ENCODE measurements at places on chromosomes 16 and 17.

DNA sequence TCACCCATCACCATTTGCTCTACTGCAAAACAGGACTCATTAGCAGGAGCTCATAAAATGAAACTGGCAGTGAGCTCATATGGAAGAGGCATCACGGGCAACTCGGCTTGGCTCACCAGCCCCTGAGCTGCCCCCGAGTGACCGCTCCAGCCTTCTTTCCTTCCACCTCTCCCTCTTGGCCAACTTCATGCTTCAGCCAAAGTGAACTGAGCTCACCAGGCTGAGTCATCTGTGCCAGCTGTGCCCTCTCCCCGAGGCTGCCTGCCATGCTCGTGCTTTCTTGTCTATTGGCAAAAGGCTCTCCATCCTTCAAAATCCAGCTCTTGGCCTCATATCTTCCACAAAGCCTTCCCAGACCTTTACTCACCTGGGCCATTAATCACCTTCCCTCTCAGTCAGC is 391.4 kb downstream of the WWOX start:
- DNase-seq: no peak

- peak; percentile 91 for DNase-seq
Observed at GRCh38 chr17:64661976-64662773, at the start of gene SMURF2. TSS of gene SMURF2 (minus strand) at chr17:64662307. CDS start at chr17:64661880, 427 bp downstream.

GRCh38 chr16:1786242-1787055 is 3.7 kb downstream of the NUBP2 start:
- DNase-seq: no peak

DNA sequence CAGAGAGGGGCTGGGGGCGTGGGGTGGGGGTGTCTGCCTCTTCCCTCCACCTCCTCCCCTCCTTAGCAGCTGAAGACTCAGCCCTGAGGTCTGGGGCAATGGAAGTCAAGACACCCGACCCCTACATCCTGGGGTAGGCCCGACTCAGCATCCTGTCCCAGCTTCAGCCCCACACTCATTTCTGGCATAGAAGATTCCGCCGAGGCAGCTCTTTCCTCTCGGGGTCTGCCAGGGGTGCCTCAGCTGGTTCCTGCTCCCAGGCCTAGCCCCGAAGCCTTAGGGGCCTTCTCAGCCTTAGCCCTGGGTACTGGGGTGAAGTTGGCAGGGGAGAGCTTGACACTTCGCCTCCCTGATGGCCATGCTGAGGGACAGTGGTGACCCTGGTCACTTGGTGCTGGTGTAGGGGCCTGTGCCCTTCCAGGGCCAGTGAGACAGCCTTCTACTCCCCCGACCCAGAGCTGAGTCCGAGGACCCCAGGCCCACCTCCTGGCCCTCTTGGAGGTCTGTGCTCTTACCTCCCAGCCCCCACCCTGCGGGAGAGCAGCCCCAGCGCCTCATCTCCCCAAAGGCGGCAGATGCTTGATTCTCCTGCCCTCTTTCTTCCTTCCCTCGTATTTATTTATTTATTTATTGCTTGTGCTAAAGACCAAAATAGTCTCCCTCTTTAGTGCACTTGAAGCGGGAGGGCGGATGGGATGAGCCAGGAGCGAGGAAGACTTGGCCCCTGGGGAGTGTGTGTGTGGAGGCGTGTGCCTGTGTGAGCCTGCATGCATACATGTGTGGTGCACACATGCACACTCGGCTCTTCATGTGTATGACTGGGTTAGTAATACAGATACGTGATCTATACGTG is 42.5 kb downstream of the KCNJ12 start:
- no peak for DNase-seq

- no peak for DNase-seq
Observed at GRCh38 chr16:85970738-85971137, 71.8 kb downstream of the IRF8 start.
